ENCODE measurements at places on chromosomes 16 and 17. TPM values are rescaled to one million over a fixed set of nuclear protein-coding genes. Genes with fewer than 3 reads are reported as not detected.
A peak's percentile ranks its signal among the peaks of the same experiment; 100 is the strongest.

DNA sequence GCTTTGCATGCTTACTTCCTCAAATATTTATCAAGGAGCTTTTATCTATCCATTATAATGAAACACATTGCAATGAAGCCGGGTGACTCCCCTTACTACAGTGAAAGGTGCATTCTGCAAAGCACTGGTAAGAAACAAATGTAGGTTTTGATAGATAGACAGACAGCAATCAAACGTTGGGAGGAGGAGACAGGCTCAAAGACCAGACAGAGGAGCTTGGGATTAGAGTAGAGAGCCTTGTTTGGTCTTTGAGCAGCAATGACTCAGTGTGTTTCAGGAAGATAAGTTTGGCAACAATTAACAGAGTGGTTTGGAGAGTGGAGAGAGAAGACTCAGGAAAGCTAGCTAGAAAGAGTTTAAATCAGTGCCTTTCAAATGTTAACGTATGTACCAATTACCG lies 68.8 kb downstream of the ZNF18 start:
- DNase-seq = no peak

DNA sequence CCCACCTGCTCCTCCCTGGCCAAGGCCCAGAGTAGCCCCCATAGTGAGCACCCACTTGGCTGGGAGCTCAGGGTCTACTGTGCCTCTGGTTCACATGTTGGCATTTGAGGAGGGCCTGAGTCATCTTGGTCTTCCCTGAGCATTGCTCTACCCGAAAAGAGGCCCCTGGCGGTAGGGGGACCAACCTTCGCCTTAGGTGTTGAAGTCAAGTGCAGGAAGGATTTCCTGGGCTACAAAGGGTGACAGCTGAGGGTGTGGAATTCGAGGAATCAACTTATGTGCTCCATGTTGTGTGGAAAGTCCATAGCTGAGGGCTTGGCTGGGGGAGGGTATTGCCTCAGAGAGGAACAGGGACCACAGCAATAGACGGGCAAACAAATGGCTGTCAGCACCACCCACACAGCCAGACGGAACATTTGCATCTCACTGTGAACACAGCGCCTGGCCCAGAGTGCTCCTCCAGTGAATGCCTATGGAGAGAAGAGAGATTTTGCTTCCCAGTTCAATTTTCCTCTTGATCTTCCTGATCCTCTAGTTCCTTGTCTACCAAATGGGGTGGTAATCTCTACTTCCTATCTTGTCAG lies 35.6 kb upstream of the NGFR start:
- no peak for DNase-seq

GRCh38 chr16:69563605-69564580 lies 1.9 kb upstream of the NFAT5 start:
- DNase-seq = no peak

- DNase-seq = peak; percentile 18
Observed at GRCh38 chr17:59479141-59479540, 86.3 kb upstream of the DHX40 start.

DNA sequence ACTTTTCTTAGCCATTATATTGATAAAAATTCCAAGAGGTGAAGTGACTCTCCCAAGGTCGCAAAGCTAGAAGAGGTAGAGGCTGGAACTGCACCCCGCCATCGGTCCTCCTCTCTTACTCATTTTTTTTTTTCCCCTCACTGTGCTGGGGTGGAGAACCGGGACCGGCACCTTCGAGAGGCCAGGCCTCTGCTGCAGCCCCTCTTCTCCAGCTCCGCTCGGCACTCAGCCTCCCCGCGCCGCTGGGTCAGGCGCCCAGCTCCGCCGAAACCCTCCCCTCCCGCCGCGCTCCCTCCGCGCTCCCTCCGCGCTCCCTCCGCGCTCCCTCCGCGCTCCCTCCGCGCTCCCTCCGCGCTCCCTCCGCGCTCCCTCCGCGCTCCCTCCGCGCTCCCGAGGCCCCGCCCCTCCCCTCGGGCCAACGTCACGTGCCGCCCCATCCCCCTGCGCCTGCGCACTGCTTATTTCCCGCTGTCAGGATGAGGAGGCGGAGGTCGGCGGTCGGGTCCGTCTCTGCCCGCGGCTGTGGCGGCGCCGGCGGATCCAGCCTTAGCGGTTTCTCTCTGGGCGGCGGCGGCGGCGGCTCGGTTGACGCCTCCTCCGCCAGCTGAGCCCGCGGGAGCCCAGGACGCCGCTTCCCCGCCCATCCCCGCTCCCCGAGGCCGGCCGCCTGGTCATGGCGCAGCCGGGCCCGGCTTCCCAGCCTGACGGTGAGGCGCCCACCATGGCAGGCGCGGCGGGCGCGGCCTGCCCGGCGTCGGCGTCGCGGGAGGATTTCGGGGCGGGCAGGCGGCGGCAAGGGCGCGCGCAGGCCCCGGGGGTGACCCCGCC lies at the start of gene RABEP1:
Gene RABEP1, plus strand, starts transcription at position 471 of the 828 bp plus-strand sequence. Its CDS starts 203 bp downstream, at position 674.
- DNase-seq = peak; percentile 96

DNA sequence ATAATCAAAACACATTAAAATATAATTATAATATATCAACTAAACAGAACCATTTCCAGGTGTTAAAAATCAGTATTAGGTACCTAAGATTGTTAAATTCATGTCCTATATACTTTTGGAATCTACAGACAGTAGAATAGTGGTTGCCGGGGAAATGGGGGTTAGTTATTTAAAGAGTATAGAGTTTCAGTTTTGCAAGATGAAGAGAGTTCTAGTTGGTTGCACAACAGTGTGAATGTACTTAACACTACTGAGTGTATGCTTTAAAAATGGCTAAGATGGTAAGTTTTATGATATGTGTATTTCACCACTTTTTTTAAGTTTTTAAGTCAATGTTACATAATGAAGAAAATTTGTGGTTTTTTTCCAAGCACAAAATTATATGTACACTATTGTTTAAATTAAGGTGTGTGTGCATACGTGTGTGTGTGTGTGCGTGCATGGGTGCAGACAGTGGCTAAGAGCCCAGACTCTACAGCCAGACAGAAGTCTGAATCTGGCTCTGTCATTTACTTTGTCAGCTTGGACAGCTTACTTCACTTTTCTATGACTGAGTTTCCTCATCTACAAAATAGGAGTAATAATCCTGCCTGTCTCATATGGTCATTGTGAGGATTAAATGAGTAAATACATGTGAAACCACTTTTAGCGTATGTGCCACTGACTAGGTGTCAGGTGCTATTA lies 25.3 kb upstream of the PHAF1 start:
- no peak for DNase-seq

DNA sequence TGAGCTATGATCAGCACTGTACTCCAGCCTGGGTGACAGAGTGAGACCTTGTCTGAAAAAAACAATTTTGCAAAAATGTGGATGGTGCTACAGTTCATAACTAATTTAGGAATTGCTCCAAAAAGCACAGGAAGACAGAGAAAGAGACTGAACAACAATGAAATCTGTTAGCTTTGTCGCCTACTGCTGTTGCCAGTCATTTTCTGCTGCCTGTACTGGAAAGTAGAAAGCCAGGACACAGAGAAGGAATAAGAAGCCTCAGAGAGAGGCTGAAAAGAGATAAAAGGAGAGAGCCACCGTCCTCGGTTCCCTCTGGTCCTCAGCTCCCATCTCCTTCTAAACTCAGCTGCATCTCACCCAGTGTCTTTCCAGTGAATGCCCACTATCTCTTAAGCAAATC lies 8.6 kb upstream of the TMC7 start:
- no peak for DNase-seq

DNA sequence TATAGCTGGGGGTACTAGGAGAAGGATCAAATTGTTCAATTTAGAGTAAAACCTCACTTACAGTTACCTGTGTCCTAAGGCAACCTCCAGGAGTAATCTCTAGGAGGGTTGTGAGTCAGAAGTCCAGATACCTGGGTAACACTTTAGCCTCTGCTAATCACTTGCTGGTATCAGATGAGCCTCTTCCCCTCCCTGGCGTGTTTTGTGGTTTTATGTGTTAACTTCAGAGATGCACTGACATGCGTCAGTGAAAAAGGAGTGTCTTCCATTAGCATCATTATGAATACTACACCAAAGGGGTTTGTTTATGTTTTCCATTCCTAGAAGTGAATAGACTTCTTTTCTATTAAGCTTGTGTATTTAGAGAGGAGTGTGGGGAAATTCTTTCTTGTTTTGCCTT lies 208.2 kb downstream of the FTO start:
- no peak for DNase-seq

DNA sequence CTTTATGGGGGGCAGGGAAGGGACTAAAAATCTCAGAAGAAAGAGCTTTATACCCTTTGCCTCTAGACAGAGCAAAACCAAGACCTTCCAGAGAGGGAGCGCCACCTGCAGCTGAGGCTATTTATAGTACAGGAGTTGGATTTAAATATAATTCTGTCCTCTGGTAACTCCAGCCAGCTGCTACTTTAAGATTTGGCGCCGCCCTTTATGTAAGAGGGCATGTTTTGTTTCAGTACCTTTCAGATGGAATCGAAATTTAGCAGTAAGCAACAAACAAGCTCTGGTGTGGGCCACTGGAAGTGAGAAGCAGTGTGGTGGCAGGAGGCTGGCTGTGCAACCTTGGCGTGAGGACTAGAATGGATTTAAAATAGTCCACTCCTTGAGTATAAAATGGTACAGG lies 5.2 kb upstream of the GUCY2D start:
- no peak for DNase-seq

Gene TP53TG3C
- total RNA-seq = not detected

Gene TMIGD1
- not detected for total RNA-seq

Gene CDC42EP4
- total RNA-seq = 35.5 TPM

Gene TEKT5
- total RNA-seq = 2.1 TPM
